ENCODE measurements at places on chromosomes 16 and 17. TPM values are rescaled to one million over a fixed set of nuclear protein-coding genes. Genes with fewer than 3 reads are reported as not detected.

GRCh38 chr17:14157822-14158221 is 78.8 kb downstream of the CDRT15 start:
- DNase-seq = no peak

GRCh38 chr17:67183531-67183930 is 61.5 kb downstream of the HELZ start:
- no peak for DNase-seq

- no peak for DNase-seq
Measured at GRCh38 chr17:27547301-27547683, 83.7 kb upstream of the LGALS9 start.

DNA sequence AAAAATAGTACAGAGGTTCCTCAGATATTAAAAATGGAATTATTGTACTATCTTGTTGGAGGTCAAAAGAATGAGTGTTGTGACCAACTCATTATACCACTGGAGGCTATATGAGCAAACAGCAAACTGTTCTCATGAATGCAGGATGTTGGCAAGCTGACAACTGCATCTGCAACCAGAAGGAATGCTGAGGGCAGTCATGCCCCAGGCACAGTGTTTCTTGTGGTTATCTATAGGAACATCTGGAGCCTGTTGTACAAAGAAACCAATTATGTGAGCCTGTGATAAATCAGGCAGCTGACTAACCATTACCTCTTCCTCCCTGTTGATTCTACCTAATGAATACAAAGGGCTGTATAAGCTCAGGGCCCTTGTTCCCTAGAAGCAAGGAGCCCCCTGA is 2057.1 kb downstream of the TP53TG3F start:
- DNase-seq = no peak

GRCh38 chr17:72565006-72565405 is 444.2 kb downstream of the SOX9 start:
- no peak for DNase-seq

- no peak for DNase-seq
Measured at GRCh38 chr17:16935786-16936185, 36.1 kb downstream of the TNFRSF13B start.

- no peak for DNase-seq
Measured at GRCh38 chr16:76583466-76583865, 306.3 kb downstream of the CNTNAP4 start.

DNA sequence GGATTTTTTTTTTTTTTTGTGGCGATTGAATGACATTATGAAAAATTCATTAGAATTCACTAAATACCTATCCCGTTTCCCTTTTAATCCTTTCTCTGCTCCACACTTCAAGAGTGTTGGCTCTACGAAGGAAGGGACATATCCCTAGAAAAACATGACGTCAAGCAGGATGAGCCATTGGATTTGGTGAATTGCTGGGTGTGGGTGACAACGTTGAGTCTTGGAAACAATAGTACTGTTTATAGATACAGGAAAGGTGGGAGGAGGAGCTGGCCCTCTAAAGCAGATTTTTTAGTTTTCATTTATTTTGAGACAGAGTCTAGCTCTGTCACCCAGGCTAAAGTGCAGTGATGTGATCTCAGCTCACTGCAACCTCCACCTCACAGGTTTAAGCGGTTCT is 167.6 kb upstream of the FAM20A start:
- DNase-seq = no peak

The ICAM2 gene
- total RNA-seq = 20.7 TPM

- DNase-seq = peak; percentile 93
Measured at GRCh38 chr17:4365103-4365627, 1.3 kb downstream of the UBE2G1 start.

GRCh38 chr16:28842696-28843095 is 3.5 kb downstream of the TUFM start:
- no peak for DNase-seq

The ZSCAN10 gene
- total RNA-seq = not detected

GRCh38 chr16:56964243-56965148 is 2.7 kb downstream of the CETP start:
- DNase-seq = peak; percentile 93

DNA sequence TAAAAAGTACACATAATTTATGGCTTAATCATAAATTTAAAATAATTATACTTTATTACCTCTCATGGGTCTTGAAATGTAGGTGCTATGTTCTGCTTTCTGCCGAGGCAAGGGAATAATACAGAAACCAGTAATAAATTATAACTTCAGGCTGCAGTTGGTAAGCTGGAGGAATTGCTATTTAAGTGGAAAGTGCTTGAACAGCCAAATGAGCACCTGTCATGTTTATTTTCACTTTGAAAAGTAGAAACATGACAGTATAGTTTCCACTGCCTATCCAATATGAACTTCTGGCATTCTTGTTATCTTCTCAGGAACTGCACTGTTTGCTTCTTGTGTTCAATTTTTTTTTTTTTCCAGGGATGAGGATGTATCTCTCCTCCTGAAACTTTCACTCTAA is 146.0 kb downstream of the FTO start:
- DNase-seq = no peak

- no peak for DNase-seq
Measured at GRCh38 chr17:8100111-8100510, 12.6 kb upstream of the ALOX12B start.

DNA sequence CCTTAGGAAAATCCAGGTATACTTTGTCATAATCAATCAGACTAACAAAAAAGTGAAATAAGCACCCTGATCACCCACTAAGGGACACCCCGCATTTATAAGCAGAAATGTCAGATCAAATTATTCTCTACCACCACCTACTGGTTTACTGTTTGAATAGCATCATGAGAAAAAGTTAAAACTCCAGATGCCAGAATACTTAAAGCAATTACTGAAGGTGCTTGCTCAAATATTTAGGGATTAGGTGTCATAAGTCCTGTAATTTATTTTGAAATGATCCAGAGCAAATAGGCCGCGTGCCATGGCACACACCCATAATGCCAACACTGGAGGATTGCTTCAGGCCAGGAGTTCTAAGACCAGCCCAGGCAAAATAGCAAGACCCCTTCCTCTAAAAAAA is 2.3 kb downstream of the TOP2A start:
- no peak for DNase-seq

Measured in natural killer cell treated with Interleukin-12 subunit alpha and Interleukin-12 subunit beta and Interleukin-15 and Interleukin-18, amount 100 ng/mL, for 72 hours (primary cell).